ENCODE measurements at places on chromosomes 1 and 21.
A peak's percentile ranks its signal among the peaks of the same experiment; 100 is the strongest.

- DNase-seq, result peak; percentile 58
Measured at GRCh38 chr1:224929335-224930237, at the start of gene DNAH14. TSS of gene DNAH14 (plus strand) at chr1:224929675. CDS start at chr1:224952703, 23,028 bp downstream.

- no peak for DNase-seq
Measured at GRCh38 chr1:215056584-215056983, 26.0 kb upstream of the KCNK2 start.

GRCh38 chr1:213186168-213186567 lies 135.1 kb downstream of the RPS6KC1 start:
- no peak for DNase-seq

DNA sequence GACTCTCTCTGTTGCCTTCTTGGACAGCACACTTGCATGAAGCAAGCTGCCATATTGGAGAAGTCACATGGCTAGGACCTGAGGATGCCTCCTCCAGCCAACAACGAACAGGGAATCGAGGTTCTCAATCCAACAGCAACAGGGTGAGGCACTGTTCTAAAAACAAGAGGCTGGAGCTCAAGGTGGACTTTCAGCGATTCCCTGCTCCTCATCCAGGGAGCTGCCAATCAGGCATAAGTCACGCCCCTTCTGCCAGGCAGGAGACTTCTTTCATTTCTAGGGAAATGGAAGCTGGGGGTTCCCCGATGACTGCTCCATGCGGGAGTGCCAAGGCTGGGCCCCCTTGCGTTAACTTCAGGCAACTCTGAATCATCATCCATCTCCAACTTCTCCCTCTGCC lies 22.7 kb upstream of the IFNAR1 start:
- no peak for DNase-seq

- DNase-seq, result peak; percentile 47
Measured at GRCh38 chr21:34367320-34367935, 3.6 kb downstream of the KCNE2 start.

DNA sequence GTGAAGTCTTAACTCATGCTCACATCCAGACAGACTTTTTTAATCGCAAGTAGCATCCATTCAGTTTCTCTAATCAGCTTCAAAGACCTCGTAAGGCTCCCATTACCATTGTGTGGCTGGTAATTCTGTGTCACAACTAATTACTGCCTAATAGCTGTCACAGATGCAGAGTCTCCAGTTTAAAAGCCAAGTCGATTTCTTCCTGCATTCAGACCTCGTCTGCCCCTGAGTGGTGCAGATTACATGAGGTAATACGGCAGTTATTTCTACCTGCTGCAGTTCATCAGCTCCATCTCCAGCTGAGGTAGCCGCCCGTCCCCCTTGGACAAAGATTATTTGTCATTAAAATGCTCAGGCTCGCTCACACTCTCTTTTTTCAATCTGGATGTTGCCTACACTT lies 34.4 kb upstream of the OLIG2 start:
- no peak for DNase-seq

- DNase-seq, result no peak
Measured at GRCh38 chr1:36554323-36554628, 71.6 kb upstream of the CSF3R start.

GRCh38 chr1:6206520-6206855 lies 569 bp downstream of the RNF207 start:
- DNase-seq, result no peak

DNA sequence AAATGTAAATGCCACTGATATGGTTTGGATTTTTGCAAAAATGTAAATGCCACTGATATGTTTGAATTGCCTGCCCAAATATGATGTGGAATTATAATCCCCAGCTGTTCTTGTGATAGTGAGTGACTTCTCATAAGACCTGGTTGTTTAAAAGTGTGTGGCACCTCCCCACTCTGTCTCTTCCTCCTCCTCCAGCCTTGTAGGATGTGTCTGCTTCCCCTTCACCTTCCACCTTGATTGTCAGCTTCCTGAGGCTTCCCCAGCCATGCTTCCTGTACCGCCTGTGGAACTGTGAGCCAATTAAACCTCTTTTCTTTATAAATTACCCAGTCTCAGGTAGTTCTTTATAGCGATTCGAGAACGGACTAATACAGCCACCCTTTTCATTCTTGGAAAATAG lies 1.3 kb upstream of the CCT8 start:
- DNase-seq, result no peak

DNA sequence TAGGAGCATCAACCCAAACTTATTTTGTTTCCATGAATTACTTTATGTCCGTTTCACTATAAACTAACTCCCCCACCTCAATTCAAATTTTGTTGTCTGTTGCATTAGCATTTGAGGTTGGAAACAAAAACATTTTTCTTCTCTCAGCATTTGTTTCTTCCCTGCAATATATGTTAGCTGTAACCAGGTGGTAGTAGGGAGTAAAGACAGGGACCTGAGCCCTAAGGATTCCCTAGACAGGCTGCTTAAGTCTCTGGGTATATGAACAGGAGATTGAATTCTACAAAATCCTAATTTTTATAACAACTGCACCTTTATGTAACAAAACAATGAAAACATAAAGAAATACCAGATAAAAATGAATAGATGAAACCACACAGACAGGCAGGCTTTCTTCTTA lies 242.6 kb downstream of the PAPPA2 start:
- DNase-seq, result no peak

DNA sequence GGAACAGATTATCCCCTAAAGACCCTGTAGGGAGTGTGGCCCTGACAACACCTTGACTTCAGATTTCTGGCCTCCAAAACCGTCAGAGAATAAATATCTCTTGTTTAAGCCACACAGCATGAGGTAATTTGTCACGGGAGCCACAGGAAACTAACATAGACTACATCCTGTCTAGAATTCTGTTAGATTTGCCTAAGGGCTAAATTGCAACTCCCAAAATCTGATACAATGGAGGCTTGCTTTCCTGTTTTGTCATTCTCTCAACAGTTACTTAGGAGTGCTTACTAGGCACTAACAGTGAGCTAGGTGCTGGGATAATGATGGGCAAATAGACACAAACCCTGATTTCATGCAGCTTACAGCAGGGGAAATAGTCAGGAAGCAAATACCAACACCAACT lies 141.6 kb downstream of the MIS18A start:
- DNase-seq, result no peak

GRCh38 chr21:29715089-29715488 lies 224.7 kb downstream of the GRIK1 start:
- DNase-seq, result no peak

DNA sequence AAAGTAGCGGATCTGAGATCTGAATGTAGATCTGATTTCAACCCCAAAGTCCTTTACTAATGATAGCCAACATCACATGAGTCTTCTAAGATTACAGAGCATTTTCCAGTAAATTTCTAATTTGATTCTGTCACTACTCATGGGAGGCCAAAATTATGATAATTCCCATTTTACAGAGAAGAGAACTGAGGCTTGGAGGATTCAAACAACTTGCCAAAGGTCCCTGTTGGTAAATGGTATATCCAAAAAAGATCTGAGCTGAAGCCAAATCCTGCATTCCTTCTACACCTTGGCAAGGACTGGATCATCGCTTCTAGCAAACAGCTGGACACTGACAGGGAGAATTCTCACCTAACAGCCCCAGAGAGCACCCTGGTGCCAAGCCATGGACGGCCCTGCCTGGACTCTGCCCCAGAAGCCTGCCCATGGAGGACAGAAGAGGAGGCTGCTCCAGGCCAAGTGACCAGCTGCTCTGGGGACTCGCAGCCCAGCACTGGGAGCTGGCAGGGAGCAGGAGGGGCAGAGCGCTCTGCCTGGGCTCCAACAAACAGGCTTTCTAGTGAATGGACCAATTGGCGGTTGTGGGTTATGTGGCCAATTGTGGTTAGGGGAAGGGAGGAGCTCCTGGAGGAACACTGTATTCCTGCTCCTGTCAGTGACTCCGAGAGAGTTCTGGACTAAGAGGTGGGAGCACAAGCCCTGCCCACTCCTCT lies 6.4 kb upstream of the CSF1 start:
- no peak for DNase-seq

DNA sequence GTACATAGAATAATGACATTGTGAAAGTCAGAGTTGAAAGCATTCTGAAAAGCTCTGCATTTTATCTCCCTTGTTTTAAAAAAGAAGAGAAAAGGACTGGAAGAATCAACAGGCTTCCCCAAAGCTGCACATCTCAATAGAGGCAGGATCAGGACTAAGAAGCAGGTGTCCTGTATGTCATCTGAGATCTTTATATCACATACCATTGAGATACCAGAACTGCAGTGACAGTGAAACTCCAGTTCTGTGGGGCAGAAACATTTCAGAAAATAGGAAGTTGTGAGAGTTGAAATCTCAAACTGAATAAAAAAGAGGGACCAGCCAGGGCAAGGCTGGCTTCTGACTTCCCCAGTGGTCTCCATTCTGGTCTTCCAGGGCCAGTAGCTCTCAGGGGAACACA lies 33.0 kb upstream of the SH2D1B start:
- no peak for DNase-seq

DNA sequence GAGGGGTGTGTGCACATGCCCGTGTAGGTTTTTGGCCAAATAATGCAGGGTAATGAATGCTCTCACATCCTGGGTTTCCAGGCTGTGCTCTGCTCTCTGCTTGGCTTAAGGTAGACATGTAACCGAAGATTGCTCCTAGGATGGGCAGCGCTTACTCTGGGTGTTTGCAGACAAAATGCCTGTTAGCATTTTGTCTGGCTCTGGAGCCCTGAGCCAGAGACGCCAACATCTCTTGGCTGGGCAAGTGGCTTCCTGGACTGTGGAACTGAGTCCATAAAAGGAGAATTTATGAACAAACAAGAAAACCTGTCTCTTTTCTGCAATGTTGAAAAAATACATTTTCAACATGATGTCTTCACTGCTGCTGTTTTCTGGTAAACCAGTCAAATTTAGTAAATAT lies 96.0 kb upstream of the TSPAN2 start:
- no peak for DNase-seq

DNA sequence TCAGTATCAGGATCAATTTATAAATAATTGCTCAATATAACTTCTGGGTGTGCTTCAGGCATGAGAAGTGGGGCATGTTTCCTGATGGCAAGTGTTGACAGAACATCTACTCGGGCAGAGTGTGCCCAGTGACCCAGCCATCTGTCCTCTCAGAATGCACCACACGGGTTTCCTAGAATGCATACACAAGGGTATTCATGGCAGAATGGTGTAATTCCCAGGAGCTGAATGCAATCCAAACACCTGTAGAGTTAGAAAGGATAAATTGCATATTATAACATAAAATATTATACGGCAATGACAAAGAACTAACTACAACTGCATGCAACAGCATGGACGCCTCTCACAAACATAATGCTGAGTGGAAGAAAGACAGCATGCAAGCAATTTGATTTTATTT lies 391.9 kb downstream of the SIPA1L2 start:
- DNase-seq, result no peak

DNA sequence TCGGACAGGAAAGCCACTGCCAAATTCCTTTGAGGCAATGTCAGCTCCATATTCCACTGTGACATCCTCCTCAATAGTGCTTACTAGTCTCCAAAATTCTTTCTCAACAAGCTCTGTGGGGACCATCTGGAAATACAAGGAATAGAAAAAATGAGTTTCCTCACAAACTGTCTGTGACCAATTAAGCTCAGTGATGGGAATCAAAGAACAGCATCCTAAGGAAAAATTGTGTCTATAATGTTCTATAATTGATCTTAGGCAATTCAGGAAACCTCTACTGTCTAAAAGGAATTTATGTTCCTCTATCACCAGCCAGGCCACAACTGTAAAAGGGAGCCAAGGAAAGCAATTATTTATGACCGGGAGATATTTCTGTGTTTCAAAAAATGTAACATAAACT lies 46.1 kb upstream of the SYT2 start:
- no peak for DNase-seq

GRCh38 chr21:25501462-25501861 lies 105.8 kb downstream of the MRPL39 start:
- no peak for DNase-seq

- no peak for DNase-seq
Measured at GRCh38 chr1:155591770-155592169, 18.2 kb upstream of the MSTO1 start.

DNA sequence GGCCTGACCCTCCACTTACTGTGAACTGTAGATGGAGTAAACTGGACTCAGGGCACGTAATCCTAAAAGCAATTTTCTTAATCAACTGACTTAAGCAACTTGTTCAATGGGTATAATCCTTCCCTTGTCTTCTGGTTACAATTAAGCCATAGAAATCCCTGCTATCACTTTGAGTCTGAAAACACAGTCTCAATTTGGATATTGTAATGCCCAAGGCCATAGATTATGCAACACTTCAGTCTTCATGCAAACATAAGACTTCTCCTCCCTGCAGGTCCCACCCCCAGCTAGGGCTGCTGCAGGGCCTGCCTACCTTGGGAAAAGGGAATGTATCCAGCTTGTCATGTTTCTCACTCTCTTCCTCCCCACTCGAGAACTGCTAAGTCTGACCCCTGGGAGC lies 6.2 kb upstream of the SLC5A9 start:
- no peak for DNase-seq

GRCh38 chr1:110559157-110559556 lies 40.2 kb upstream of the KCNA10 start:
- DNase-seq, result no peak

DNA sequence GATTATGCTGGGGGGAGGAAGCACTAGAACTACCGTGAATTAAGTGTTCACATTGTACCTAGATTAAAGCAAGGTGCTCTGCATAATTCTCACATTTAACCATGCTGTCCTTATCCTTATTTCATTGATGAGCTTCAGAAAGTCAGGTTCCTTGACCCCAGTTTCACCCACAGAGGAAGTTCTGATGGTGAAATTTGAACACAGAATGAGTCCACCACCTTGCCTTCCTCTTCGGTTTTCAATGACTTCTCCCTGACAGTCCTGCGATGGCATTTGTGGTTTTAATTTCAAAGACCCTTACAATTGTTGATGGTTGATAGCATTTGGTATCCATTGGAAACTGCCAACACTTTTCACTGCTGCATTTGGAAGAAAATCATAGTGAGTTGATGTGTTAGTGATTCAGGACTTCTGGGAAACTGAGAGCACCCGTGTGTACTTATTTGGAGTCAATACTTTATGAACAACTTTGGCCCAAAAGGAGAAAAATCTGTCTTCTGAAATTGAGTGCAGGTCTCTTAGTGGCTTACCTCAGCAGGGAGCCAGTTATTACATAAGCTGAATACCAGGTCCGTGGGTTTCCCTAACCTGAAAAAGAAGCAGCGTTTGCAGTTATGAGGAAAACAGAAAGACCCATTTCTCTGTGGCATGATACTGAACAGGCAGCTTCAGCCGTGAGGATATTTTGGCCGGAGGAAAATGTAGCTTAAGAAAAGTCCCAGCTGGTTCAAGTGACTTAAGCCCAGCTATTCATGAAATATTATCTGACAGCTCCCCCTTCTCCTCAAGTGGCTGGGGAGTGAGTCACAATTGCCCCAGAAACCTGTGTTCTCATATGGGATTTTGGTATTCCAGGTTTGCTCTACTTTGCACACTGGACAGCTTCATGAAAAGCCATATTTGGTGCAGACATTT lies 47.5 kb downstream of the ROR1 start:
- DNase-seq, result no peak

DNA sequence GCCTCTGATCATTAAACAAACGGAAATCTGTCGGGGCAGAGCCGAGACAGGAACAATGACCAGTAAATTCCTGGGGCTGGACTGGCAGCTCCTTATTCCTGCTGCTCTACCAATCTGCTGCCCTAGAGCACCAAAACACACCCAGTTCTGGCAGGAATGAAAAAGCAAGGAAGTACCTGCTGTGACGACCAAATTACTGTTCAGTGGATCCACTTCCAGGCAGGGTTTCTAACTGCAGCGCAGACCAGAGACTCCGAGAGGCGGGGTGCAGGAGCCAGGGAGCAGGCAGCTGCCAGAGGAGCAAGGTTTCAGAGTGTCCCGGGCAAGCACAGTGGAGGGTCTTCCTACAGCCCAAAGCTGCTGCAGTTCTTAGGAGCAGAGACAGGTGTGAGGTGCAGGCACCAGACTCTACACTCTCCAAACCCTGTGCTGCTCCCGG lies 32.4 kb downstream of the KANK4 start:
- DNase-seq, result no peak
